Activated naive CD4-positive, alpha-beta T cell treated with anti-CD3 and anti-CD28 coated beads for 36 hours (primary cell): ENCODE measurements at places on chromosomes 6 and 20.
A peak's percentile ranks its signal among the peaks of the same experiment; 100 is the strongest.

DNA sequence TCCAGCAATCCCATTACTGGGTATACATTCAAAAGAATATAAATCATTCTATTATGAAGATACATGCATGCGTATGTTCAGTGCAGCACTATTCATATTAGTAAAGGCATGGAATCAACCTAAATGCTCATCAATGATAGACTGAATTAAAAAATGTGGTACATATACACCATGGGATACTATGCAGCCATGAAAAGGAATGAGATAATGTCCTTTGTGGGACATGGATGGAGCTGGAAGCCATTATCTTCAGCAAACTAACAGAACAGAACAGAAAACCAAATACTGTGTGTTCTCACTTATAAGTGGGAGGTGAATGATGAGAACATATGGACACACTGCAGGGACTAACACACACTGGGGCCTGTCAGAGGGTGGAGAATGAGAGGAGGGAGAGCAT, 261.6 kb downstream of the GMDS start:
- no peaks in the 10 kb centered on the region for H3K27me3 ChIP-seq
- H3K4me1 ChIP-seq, result no peaks in the 10 kb centered on the region
- no peak for DNase-seq

- peak; percentile 53 for DNase-seq
- peaks cover 7% of the 10 kb centered on the region for H3K27me3 ChIP-seq
- H3K36me3 ChIP-seq, result no peaks in the 10 kb centered on the region
- H3K4me1 ChIP-seq, result peaks cover 2% of the 10 kb centered on the region
These were observed 178.7 kb downstream of the TAF4 start for GRCh38 chr20:61886721-61887595.

DNA sequence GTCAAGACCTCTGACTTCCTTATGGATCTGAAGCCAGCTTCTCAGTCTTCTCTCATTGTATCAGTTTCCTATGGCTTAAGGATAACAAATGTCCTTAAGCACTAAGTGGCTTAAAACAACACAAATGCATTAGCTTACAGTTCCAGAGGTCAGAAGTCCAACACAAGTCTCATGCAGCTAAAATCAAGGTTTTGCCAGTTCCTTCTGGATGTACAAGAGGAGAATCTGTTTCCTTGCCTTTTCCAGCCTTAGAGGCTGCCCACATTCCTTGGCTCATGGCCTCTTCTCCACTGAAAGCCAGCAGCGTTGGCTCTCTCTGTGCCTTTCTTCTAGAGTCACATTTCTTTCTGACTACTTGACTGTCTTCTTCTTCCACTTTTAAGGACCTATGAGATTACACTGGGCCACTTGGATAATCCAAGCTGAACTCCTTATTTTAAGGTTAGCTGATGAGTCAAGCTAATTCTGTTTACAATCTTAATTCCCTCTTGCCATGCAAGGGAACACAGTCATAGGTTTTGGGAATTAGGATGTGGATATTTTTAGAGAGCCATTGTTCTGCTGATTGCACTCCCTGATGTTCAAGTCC, 179.0 kb downstream of the BCAS1 start:
- no peak for DNase-seq
- no peaks in the 10 kb centered on the region for H3K27me3 ChIP-seq
- no peaks in the 10 kb centered on the region for H3K36me3 ChIP-seq
- no peak overlapping the region for H3K4me3 ChIP-seq
- peaks cover 48% of the 10 kb centered on the region for H3K4me1 ChIP-seq

DNA sequence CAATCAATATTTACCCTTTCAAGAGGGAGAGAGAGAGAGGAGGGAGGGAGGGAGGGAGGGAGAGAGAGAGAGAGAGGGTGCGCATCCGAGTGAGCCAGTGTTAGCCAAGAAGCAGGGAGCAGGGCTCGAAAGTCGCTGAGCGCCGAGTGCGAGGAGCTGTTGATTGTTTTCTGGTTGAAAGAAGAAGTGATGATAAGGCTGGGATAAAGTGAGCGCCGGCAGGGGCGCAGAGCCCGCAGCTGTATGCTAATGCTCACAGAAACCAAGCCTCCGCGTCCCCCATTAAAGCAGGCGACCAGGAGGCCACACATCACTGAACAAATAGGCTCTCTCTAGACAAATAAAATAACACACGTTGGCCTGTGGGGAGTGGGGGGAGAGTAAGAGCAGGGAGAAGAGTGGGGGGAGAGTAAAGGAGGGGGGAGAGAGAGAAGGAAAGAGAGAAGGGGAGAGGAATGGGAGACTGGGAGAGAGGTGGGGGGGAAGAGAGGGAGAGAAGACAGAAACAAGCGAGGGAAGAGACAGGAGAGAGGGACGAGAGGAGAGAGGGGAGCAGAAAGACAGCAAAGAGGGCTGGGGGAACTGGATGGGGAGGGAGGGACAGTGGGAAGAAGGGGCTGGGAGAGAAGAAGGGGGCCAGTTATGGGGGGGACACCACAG, 5.0 kb upstream of the INSM1 start:
- H3K36me3 ChIP-seq, result no peaks in the 10 kb centered on the region
- DNase-seq, result no peak
- H3K4me1 ChIP-seq, result peaks cover 29% of the 10 kb centered on the region
- no peak overlapping the region for H3K4me3 ChIP-seq

- H3K27ac ChIP-seq, result no peak overlapping the region
- H3K36me3 ChIP-seq, result no peaks in the 10 kb centered on the region
- no peak for DNase-seq
- no peak overlapping the region for H3K4me3 ChIP-seq
- H3K4me1 ChIP-seq, result peaks cover 38% of the 10 kb centered on the region
- no peaks in the 10 kb centered on the region for H3K27me3 ChIP-seq
These were observed 258.0 kb upstream of the TAB2 start for GRCh38 chr6:149059557-149059956.

DNA sequence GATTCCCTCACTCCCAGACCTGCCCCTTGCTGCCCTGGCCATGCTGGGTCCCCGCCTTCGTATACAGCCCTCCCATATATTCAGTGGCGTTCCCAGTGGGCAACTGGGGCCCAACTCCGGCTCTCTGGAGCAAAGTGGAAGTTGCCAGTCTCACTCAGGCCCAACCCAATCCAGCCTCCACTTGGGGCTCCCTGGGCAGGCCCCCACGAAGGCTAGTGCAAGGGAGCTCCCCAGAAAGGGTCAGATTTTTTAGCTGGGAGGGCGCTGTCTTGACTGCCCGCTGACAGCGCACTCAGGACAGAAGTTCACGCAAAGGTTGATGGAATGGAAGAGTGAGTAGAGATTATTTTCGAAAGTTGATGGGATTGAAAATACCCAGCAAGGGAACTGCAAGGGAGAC, 5.9 kb downstream of the TP53TG5 start:
- H3K27ac ChIP-seq, result no peak overlapping the region
- DNase-seq, result no peak
- peaks cover 8% of the 10 kb centered on the region for H3K36me3 ChIP-seq
- peak overlapping the region; percentile 19 for H3K4me3 ChIP-seq

GRCh38 chr6:167330750-167331149, 5.9 kb downstream of the TTLL2 start:
- no peaks in the 10 kb centered on the region for H3K36me3 ChIP-seq
- H3K27me3 ChIP-seq, result peaks cover 8% of the 10 kb centered on the region
- DNase-seq, result no peak
- H3K4me3 ChIP-seq, result no peak overlapping the region
- no peaks in the 10 kb centered on the region for H3K4me1 ChIP-seq
- H3K27ac ChIP-seq, result no peak overlapping the region

DNA sequence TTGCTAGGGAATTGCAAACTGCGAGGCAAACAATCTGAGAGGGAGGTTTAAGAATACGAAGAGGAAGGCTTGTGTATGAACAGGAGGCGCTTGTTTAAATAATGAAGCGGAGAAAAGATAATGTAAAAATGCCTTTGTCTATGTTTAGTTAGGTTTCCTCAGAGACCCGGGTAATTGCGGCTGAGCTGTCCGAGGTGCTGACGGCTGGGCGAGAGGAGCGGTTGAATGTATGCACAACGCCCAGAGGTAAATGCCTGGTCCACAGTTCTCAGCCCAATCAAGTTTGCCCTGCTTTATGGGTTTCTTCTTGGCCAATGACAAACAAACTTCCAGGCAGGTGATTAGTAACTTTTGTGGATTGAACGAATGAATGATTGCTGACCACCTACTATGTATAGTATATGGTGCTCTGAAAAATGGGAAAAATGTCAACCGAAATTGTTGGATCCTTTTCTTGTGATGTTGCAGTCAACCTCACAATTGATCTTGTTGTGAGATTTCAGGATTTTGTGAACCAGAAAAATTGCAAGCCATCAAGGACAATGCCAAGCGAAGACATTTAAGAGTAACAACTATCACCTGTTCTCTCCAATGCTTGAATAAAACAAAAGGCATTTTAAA, 38.3 kb upstream of the SLC32A1 start:
- peaks cover 54% of the 10 kb centered on the region for H3K27me3 ChIP-seq
- H3K4me3 ChIP-seq, result no peak overlapping the region
- DNase-seq, result peak; percentile 74
- H3K4me1 ChIP-seq, result no peaks in the 10 kb centered on the region
- H3K36me3 ChIP-seq, result no peaks in the 10 kb centered on the region

DNA sequence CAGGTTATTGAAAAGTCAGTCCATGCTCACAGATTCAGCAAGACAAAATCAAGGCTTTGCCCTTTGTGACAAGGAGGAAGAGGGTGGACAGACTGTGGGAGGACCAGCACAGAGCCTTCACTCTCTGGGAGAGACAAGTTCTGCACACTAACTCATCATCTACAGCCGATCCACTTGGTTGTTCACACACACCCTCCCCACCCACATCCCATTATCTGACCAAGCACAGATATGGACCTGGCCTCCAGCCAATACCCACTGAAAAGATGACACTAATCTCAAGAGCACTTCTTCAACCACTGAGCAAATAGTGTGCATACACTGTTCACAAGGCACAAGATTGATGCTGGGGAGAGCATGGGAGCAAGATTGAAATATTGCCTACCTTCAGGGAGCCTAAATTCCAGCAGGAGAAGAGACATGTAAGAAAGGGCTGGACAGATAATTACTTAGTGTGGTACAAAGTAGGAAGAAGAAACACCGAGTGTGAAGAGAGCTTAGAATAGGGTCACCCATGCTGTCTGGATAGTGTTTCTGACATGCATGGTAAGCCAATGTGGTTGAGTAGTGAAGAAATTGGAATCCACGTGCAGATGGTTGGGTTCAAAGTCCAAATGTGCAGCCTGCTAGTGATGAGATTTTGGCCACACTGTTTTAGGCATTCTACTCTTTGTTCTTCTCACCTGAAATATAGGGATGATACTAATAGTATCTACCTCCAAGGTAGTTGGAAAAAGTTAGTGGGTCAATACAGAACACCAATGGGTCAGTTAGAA, 21.7 kb upstream of the IL17A start:
- peaks cover 32% of the 10 kb centered on the region for H3K4me1 ChIP-seq
- peaks cover 1% of the 10 kb centered on the region for H3K36me3 ChIP-seq
- no peak for DNase-seq
- peaks cover 25% of the 10 kb centered on the region for H3K27me3 ChIP-seq
- H3K27ac ChIP-seq, result no peak overlapping the region

- peaks cover 3% of the 10 kb centered on the region for H3K36me3 ChIP-seq
- H3K27ac ChIP-seq, result no peak overlapping the region
- no peak for DNase-seq
- H3K4me1 ChIP-seq, result peaks cover 11% of the 10 kb centered on the region
These were observed 223.6 kb upstream of the PREP start for GRCh38 chr6:105626295-105627158.

DNA sequence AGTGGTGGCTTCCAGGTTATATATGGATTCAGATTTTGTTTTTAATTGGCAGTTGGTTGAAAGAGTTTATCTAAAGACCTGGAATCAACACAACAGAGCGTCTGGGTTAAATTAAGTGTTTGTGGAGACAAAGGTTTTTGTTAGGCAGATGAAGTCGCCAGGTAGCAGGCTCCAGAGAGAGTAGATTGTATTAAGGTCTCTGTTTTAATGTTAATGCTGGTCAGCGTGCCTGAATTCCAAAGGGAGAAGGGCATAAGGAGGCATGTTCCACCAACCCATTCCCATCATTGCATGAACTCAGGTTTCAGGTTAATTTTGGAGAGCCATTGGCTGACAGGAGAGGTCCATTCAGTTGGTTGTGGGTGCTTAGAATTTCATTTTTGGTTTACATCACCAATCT, 744.1 kb upstream of the GJE1 start:
- no peak overlapping the region for H3K4me3 ChIP-seq
- DNase-seq, result no peak
- no peak overlapping the region for H3K27ac ChIP-seq
- H3K27me3 ChIP-seq, result peaks cover 4% of the 10 kb centered on the region

GRCh38 chr6:56852260-56853010, 102.5 kb upstream of the BEND6 start:
- no peak overlapping the region for H3K27ac ChIP-seq
- no peak for DNase-seq
- no peaks in the 10 kb centered on the region for H3K36me3 ChIP-seq
- H3K27me3 ChIP-seq, result peaks cover 37% of the 10 kb centered on the region
- H3K4me3 ChIP-seq, result no peak overlapping the region
- peaks cover 21% of the 10 kb centered on the region for H3K4me1 ChIP-seq
